Mesothelial cell of epicardium (in vitro differentiated cells): ENCODE measurements at places on chromosomes 12 and 14.

- DNase-seq: no peak
Observed at GRCh38 chr12:130142736-130143135, 19.5 kb upstream of the FZD10 start.

DNA sequence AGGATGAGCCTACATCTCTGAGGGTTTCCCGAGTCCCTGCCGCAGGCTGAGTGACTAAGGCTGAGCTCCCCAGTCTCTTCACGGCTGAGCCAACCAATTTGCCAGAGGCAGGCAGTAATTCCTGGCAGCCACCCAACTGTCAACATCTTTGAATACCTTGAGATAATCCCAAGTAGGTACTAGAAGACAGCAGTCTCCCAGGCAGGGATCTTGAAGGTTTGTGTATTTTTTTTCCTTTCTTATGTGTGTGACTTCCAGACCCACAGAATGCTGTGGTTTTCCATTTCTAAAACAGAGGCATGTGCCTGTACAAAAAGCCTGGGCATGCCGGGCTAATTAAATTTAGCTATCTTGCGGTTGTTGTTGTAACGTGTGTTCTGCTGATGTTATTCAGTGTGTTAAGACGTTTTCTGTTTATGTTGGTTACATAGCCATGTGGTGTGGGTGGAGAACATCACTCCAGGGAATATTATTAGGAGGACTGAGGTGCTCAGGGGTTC lies 155.5 kb downstream of the ANO2 start:
- DNase-seq: no peak

- peak; percentile 82 for DNase-seq
Observed at GRCh38 chr14:90454041-90455000, 57.5 kb downstream of the CALM1 start.

GRCh38 chr12:47194501-47194900 lies 114.7 kb upstream of the AMIGO2 start:
- DNase-seq: no peak

DNA sequence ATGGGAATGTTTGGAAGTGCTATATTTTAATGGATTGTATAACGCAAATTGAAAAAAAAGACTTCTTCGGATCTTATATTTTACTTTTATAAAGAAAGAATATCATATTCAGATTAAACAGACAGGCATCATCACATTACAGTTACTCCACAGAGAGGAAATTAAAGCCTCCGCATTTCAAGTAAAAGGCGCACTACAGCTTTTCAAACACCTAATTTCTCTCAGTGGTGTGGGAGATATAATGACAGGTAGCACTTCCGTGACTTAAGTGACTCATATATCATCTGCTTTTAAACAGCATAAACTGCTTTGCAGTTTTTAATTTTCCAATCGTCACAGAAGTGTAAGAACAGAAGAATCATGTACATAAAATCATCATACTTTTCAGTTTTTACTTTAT lies 751.4 kb downstream of the FSCB start:
- no peak for DNase-seq

GRCh38 chr12:61044766-61045165 lies 1215.4 kb upstream of the USP15 start:
- DNase-seq: no peak

- DNase-seq: no peak
Observed at GRCh38 chr14:95038521-95039250, 118.6 kb downstream of the DICER1 start.

DNA sequence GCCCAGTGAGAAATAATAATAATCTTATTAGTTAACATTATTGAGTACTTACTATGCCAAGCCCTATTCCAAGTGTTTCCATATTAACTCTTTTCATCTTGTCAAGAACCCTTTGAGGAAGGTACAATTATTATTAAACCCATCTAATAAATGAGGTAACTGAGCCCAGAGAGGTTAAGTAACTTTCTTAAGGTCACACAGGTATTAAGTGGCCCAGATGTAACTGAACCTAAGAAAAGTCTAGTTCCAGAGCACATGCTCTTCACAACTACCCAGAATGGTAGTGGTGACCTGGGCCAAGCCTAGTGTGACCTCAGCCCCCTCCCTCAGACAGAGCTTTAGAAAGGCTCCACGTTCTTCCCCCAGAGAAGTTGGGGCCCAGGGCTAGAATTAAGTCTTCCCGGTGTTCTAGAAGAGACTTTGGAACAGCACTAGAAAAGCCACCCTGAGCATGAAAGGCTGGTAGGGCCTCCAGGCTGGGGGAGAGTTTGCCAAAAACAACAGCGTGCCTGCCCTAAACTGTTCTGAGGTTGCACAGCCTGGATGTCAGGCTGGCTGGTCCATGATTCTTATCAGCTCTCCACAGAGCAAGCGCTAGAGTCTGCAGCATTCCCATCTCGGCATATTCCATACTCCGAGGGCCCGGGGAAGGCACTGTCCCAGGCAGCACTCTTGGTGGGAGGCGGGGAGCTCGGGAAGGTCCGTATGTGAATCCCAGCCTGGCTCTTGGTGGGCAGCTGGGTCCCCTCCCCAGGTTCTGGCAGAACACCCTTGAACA lies 41.3 kb upstream of the CTDSP2 start:
- DNase-seq: no peak

DNA sequence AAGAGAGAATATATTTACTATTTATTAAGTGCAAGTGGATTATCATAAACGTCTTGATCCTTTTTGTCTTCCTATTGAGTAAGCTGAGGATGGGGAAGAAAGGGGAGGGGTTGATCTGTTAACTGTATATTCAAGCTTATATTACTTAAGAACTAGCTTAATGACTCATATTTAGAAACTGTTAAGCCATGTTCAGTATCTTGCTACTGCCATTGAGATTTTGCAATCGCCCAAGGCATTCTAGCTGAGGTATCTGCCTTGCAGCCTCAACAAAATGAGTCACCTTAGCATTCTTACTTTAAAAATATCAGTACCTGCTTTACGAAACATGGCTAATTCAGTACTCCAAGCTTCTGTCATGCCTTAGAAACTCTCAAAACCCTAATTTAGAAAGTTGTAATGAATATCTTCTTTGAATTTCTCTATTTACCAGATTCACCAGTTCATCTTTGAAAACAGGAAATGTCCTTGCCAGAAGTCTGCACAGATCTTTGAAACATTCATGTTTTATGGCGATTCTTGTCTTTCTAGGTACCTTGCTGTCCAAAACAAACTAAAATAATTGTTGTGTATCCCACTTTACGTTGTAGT lies 76.1 kb downstream of the ALG10B start:
- no peak for DNase-seq

GRCh38 chr14:64983439-64984310 lies 3.0 kb upstream of the FNTB start:
- DNase-seq: no peak

DNA sequence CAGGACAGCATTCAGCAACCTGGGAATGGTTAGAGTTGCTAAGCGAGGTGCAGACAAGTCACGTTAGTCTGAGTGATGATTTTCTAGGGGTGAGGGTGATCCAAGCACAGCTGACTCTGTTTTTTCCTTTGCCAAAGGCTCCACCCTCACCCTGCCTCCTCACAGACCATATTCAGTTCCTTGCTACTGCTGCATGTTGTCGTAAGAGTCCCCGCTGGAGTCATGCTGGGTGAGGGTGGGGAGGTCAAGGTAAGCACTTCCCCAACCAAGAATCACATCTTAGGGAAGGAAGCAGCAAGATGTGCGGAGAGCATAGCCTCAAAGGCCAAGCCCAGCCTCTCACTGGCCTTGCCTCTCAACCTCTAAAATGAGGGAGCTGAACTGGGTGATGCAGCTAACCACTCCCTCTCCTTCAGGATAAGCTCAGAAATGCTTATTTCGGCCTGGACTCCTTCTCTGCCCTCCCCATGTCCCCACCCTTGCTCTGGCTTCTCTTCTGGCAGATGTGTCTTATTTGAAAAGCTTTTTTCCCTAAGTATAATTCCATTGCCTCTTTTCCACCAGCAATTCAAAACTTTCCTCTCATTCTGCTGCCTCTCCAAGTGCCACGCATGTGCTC lies 66.9 kb upstream of the ACTN1 start:
- no peak for DNase-seq

- no peak for DNase-seq
Observed at GRCh38 chr12:25332143-25332542, 81.4 kb upstream of the KRAS start.

GRCh38 chr12:68393417-68393816 lies 61.3 kb upstream of the MDM1 start:
- no peak for DNase-seq

- no peak for DNase-seq
Observed at GRCh38 chr12:129687731-129688130, 216.1 kb downstream of the TMEM132D start.

- DNase-seq: no peak
Observed at GRCh38 chr14:79583738-79584408, 627.4 kb downstream of the DIO2 start.

- DNase-seq: no peak
Observed at GRCh38 chr14:68278576-68279436, 459.2 kb downstream of the RAD51B start.

- DNase-seq: no peak
Observed at GRCh38 chr12:94839347-94839746, 164.2 kb downstream of the NDUFA12 start.

GRCh38 chr14:67636361-67636919 lies 16.7 kb downstream of the ARG2 start:
- DNase-seq: no peak

- no peak for DNase-seq
Observed at GRCh38 chr14:55798406-55798805, 218.4 kb downstream of the KTN1 start.

DNA sequence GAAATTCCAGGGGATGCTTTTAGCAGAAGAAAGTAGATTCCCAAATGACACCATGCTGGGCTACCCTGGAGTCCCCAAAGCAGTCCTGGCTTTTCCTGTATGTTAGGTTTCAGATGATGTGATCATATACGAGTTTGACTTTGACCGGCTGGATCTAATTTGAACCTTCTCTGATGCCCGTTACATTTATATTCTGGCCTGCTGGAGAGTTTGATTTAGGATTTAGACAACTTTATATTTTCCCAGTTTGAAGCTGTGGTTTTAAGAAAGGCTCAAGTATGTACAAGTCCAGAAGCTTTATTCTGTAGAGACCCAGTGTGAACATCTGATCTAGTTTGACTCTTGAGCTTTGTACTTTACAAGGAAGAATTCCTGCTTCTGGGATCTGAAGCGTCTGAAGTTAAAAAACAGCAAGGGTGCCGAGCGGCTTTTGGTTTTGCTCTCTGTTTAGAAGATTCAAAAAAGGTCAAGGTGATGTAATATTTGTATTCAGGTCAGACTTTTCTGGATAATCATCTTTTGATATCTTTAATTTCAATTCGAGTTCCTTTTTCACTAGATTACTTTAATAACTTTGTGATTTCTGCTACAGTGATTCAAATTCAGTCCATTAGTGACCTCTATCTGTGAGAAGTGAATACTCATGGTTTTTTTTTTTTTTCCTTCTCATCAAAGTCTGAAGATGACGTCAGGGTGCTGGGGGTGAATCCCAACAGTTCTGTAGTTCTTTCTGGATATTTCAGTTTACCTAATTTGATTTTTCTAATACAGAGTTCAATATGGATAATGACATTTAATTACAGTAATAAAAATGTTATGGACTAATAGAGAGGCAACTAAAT lies 6.3 kb downstream of the FLRT2 start:
- DNase-seq: no peak

GRCh38 chr12:71291746-71292145 lies 133.9 kb upstream of the TSPAN8 start:
- no peak for DNase-seq

GRCh38 chr12:87930033-87930432 lies 99.2 kb downstream of the C12orf50 start:
- DNase-seq: no peak

DNA sequence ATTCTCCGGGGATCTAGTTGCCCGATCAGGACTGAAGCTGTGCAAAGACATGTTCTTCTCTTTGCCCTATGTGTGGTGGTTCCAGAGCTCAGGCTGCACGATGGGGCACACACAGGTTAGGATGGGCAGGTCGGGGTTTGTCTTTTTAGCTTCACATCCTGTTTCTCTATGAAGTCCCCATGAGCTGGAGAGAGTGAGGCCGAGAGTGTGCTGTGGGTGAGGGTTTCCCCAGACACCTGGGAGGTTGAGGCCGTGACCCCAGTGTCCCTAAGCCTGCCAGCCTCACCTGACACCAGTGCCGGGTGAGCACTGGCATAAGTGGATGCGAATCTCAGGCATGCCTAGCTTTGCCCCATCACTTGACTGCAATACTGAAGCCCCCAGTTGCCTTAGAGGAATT lies 32.9 kb upstream of the IGF1 start:
- DNase-seq: no peak

- DNase-seq: no peak
Observed at GRCh38 chr12:32134101-32134888, 27.6 kb downstream of the BICD1 start.

DNA sequence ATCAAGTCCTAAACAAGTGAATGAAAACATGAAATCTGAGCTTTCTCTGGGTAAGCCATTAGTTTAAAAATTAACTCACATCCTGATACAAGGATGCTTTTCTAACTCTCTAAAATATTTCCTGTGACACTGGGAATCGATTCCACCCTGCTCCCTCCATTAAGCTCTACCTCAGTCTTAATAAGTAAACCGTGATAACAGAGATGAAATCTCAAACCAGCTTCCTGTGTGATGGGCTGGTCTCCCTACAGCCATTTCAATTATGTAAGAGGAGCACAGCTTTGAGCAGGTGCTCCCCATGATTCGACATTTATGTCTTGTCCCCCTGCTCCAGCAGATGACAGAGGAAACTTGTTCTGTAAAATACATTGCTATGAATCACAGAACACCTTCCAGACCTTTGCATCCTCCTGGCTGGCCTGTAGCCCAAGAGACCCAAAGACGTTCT lies 59.0 kb downstream of the GAS2L3 start:
- no peak for DNase-seq

DNA sequence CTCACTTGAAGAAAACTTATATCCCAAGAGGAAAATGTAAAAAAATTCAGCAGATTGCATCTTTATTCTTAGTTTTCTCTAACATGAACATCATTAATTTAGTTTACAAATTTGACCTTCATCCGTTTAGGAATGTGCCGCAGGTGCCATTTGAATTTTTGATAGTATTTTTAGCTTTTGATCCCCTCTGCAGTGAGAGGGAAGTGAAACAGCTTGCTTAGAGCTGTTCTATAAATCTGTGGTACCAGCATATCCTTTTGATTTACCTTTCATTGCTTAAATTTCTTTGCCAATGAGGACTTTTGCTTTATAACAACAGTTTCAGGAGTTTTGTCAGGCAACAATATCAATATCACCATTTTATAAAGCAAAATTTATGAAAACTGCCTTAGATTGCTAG lies 32.7 kb downstream of the DUSP6 start:
- DNase-seq: no peak

- DNase-seq: no peak
Observed at GRCh38 chr14:81450100-81450531, 50.0 kb upstream of the STON2 start.

DNA sequence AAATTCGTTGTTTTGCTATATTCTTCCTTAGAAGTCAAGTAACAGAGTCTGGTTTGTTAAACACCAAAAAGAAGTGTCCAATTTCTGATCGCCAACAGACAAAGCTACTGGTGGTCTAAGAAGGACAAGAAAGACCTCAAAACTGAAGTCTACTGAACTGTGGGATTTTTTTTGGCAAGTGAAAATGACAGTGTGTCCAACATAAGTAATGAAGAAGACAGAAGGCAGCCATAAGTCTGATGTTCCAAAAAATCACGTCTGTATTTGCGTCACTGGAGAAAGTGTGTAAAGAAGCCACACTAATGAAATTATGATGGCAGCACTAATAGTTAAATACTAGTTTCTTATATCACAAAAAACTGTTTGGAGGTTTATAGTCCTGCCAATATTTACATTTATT lies 32.6 kb downstream of the WASHC3 start:
- DNase-seq: no peak
